NCI-H446 treated with DMSO at 0.1 percent for 48 hours (cell line): ENCODE measurements at places on chromosomes 2 and 18.

- no peak for DNase-seq
Observed at GRCh38 chr2:146189541-146189940, 1655.3 kb upstream of the ACVR2A start.

DNA sequence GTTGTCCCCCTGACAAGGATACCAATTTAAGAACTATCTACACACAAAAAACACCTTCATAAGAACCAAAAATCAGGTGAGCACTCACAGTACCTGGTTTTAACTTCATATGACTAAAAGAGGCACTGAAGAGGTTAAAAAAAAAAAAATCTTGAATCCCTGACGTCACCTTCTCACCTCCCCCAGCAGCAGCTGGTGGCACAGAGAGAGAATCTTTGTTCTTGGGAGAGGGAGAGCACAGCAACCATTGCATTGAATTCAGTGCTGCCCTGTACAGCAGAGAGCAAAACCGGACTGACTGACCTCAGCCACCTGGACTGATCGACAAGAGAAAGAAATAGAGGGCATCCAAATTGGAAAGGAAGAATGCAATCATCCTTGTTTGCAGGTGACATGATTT, 566.0 kb downstream of the TMX3 start:
- no peak for DNase-seq

GRCh38 chr2:54864096-54864495, 140.6 kb downstream of the EML6 start:
- DNase-seq, result no peak

- DNase-seq, result peak; percentile 24
Observed at GRCh38 chr2:128563348-128563687, 244.7 kb upstream of the HS6ST1 start.

DNA sequence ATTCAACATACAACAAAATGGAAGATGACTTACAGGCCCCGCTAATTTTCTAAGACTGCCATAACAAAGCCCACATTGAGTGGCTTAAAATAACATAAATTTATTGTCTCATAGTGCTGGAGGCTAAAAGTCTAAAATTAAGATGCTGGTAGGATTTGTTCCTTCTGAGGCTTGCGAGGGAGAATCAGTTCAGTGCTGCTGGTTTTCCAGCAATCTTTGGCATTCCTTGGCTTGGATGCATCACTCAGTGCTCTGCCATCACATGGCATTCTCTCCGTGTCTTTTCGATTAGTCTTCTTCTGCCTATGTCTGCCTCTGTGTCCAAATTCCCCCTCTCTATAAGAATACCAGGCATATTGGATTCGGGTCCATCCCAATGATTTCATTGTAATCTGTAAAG, 959.3 kb upstream of the TMEFF2 start:
- DNase-seq, result no peak

DNA sequence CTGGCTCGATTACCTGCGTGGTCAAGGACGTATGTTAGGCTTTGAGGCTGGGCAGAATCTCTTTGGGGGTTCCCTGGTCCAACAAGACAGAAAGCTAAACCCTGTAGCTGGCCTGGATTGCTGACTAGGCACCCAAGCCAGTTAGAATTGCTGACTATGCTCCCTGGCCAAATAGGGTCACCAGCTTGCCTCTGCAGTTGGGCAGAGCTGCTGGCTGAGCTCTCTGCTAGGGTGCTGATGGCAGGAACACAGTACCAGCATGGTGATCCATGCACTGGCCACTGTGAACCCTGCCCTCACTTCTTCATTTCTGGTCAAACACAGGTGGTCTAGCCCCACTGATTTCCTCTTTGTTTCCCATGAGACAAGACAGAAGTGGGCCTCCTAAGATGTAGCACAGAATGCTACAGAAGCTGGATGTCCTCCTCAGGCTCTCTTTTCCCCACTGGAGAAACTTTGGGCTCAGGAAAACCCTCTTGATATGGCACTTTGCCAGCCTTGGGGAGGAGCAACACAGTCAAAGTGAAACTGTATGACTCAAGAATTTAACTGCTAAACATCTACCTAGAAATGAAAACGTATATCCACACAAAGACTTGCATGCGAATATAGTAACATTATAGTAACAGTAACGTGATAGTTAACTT, 20.8 kb downstream of the SP140L start:
- DNase-seq, result no peak

DNA sequence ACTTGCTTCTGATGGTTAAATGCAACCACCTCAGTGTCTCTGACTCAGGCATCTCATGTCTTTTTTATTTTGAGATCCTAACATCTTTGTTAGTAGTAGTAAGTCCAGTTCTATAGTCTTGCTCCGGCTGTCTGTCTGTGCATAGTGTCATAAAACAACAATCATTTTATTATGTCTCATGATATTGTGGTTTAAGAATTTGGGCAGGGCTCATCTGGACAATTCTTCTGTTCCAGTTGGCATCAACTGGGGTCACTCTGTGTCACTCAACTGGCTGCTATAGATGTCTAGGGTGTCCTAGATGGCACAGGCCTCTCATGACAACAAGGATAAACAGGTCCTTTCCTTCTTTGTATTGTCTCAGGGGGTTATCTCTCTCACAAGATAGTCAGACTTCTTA, 299.6 kb upstream of the ZNF521 start:
- no peak for DNase-seq

DNA sequence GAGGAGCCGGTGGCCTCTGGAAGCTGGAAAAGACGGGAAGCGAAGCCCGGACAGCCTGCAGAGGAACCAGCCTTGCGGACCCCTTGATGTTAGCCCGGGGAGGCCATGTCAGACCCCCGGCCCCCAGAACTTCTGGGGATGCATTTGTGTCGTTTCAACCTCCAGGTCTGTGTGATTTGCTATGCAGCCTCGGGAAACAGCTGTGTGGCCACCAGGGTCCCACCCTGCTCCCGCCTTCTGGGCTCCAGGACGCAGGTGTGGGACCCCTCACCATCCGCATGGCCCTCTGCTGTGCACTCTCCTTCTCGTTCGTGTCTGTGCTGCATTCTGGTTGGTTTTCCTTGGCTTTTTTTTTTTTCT, 13.3 kb downstream of the NEU4 start:
- DNase-seq, result no peak

DNA sequence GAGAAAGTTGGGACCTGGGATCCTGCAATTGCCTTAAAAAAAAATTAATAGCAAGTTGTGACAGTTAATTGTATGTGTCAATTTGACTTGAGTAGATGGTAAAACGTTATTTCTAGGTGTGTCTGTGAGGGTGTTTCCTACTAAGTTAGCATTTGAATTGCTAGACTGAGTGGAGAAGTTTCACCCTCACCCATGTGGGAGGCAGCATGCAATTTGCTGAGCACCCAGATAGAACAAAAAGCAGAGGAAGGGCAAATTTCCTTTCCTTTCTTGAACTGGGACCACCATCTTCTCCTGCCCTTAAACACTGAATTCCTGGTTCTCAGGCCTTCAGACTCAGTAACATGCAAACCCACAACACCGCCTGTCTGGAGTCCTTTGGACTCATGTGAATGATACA, 455.7 kb downstream of the GALR1 start:
- no peak for DNase-seq

- DNase-seq, result no peak
Observed at GRCh38 chr18:34870555-34871310, 160.6 kb downstream of the DTNA start.

- DNase-seq, result no peak
Observed at GRCh38 chr2:60118061-60118460, 435.4 kb downstream of the BCL11A start.

DNA sequence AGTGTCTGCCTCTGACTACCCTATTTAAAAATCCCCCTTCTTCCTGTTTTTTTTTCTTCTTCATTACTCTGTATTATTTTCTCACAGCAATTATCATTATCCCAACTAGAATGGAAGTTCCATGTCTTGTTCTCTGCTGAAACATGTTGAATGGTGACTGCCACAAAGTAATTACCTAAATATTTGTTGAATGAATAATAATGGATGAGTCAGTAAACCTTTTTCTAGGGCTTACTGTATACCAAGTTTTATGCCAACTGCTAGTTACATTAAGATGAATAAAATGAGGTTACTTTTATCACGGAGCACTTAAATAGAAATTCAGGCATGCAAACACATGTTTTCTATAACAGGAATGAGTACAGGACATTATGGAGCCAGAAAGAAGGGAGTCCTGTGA, 490.6 kb downstream of the THSD7B start:
- no peak for DNase-seq

GRCh38 chr2:239467281-239467955, 66.6 kb upstream of the HDAC4 start:
- no peak for DNase-seq

DNA sequence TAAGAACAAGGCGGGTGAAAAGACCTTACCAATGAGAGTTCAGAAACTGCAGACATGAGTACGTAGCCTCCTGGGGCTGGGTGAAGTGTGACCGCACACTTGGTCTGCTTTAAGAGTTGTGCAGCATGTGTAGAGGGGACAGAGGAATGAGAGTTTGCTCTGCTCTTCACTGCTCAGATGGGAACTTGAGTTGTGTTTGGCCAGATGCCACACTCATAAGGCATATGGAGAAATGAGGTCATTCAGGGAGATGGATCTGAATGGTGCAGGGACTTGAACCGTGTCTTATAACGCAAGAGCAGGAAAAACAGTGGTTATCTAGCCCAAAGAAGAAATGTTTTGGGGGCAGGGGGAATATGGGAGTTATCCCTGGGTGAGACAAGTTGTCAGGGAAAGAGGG, 273.8 kb upstream of the LYPD1 start:
- DNase-seq, result no peak

DNA sequence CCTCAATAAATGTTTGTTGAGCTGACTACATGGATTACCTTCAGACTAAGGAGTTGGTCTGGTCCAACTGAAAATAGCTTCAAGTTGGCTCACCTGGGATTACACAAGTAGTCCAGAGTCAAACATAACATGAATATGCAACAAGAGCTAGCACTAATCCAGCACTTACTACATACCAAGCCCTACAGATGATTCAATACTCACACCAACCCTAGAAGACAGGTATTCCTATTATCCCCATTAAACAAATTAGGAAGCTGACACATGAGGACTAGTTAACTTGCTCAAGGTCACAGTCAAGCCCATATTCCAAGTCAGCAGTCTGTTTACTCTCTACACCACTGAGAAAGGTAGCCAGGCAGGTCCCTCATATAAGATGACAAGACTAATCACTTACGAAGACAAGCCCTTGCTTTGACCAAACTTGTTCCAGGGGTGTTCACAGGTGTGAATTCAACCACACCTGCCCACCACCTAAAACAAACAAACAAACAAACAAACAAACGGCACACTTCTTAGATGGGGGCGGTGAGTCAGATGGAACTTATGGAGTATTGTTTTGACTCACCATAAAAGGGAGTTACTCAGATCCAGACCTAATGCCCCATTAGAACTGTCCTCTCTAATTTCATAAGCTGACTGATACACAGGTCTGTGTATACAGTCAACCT, 29.1 kb downstream of the TMEM131 start:
- DNase-seq, result no peak

- no peak for DNase-seq
Observed at GRCh38 chr18:50441501-50441900, 66.7 kb downstream of the SKA1 start.

DNA sequence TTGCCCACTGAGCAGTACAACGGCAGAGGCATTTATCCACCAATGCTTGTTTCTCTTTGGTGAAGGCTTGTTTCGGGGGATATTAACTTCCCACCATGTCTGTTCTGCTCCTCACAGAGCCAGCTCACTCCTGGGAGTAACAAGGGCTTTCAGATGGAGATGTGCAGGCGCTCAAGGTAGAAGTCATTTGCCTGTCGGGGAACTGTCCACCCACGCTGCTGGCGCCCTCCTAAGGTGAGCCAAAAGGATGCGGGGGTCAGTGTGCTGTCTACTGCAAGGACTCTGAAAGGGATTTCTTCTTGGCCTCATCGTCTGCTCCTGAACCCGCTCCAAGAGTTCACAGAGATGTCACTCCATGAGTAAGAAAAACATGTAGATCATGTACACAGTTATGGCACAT, 57.0 kb upstream of the CYRIA start:
- no peak for DNase-seq

DNA sequence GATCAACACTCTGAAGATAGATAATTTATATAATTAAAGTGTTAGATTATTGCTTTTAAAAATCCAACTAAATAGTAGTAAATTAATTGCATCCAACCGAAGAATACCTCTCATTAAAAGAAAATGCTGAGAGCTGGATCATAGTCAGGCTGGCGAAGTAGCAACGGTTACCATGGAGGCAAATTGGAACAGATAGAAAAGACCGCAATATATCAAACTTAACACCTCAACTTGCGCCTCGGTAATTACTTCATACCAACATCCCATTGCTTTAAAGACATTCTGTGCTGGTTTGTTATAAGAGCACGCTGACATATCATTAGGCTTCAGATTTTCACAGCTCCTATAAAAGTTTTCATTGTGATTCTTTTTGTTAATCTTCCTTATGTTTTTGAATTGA, 183.8 kb upstream of the ZC3H15 start:
- DNase-seq, result peak; percentile 11

DNA sequence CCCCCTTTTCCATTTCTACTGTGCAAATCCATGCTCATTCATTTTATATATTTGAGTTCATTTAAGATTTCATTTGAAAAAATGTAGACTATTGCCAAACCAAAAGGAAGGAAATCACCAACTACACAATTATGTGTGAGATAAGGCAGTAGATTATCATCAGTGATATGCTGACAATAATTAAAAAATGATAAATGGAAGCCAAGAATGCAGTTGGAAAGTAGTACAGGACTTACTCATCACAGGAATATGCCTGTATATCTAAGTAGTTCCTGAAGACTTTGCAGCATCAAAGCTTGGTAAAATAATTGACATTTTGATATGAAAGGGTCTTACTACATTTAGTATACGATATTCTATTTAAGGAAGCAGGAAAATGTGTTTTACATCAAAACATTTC, 166.1 kb upstream of the OTX1 start:
- no peak for DNase-seq

- no peak for DNase-seq
Observed at GRCh38 chr18:21167641-21168377, 56.2 kb upstream of the ROCK1 start.

GRCh38 chr2:23545396-23545795, 160.4 kb downstream of the KLHL29 start:
- DNase-seq, result peak; percentile 43

DNA sequence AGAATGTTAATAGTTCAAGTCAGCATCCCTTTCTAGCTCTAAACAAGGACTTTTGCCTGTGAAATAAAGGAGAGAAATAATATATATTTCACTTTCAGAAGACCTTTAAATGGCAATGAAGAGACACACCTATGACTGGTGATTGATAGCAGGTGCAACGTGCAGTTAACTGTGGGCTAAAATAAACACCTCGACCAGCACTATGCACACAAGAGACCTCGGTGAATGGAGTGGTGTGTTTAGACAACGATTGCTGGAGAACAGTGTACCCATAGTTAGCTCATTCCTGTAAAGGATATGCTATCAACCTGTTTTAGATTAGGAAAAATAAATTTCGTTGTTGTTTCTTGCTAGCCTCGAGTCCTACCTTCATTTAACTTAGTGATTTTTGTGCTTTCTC, 143.4 kb downstream of the NR4A2 start:
- no peak for DNase-seq
